ENCODE measurements at places on chromosomes 2 and 18. TPM values are rescaled to one million over a fixed set of nuclear protein-coding genes. Genes with fewer than 3 reads are reported as not detected.

DSG1 gene
- not detected for total RNA-seq

CCDC68 gene
- total RNA-seq, result 3.5 TPM

KIF5C gene
- total RNA-seq, result 3.2 TPM

- no peak for DNase-seq
Observed at GRCh38 chr2:29519338-29519925, 402.0 kb downstream of the ALK start.

GRCh38 chr2:61471905-61472805, 1.3 kb upstream of the USP34 start:
- peak; percentile 21 for DNase-seq

- peak; percentile 19 for DNase-seq
Observed at GRCh38 chr2:39730685-39731302, 48.3 kb downstream of the THUMPD2 start.

- DNase-seq, result no peak
Observed at GRCh38 chr2:23698721-23699579, 228.0 kb downstream of the ATAD2B start.
